ENCODE measurements at places on chromosomes 6 and 20.
A peak's percentile ranks its signal among the peaks of the same experiment; 100 is the strongest.

GRCh38 chr20:1933465-1933870, 38.3 kb downstream of the SIRPA start:
- no peak for DNase-seq

DNA sequence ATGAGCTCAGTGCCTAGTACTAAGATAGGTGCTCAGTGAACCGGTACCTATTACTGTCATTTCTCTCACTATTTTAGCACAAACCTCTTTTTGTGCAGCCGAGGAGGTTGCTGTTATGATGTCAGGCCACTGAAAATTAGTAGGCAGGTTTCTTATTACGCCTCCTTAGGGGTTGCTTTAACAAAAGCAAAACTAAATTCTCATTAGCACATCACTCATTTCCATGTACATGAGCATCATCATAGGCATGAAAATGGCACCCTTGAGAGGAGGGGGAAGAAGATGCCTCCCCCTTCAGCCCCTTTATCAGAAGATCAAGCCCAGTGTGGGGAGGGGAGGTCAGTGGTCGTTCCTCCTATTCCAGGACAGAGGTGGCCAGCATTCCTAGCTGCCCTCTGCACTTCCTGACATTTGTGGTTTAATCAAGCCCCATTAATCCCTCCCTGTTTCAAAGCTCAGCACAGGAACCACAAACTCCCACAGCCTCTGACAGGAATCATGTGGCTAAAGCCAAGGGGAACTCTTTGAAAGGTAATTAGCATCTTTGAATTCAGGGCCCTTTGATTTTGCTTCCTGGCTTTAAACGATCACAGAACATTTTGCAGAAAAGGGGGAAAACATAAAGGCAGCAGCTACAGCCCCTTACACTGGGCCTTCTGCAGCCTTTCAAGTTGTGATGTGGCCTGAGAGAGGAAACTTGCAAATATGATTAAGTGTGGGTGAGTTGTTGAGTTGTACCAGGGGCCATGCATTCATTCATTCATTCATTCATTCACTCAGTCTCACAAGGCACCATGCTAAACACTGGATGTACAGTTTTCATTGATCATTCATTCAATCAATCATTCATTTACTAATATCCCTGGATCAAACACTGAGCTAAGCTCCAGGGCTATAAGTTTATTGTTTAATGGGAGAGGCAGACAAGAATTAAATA, 31.9 kb upstream of the PSMF1 start:
- DNase-seq = no peak

DNA sequence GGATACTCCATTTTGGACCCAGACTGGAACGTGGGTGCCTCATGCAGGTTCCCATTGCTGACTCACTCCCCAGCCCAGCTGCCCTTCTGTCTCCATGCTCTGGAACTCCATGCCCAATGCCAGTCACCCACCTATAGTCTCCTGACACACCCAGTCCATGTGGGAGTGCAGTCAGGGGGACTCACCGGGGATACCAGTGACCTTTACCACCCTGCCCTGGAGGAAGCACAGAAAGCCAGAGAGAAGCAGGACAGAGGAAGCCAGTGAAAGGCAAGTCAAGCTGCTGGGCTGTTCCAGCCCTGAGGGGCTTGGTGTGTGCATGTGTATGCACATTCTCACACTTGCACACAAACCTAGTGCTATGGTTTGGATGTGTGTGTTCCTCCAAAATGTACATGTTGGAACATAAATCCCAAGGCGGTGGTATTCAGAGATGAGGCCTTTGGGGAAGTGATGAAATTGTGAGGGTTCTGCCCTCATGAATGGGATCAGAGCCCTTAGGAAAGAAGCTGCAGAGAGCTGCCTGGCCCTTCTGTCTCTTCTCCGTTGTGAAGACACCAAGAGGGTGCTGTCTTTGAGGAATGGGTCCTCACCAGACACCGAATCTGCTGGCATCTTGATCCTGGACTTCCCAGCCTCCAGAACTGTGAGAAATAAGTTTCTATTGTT, 121.4 kb upstream of the MAFB start:
- no peak for DNase-seq

DNA sequence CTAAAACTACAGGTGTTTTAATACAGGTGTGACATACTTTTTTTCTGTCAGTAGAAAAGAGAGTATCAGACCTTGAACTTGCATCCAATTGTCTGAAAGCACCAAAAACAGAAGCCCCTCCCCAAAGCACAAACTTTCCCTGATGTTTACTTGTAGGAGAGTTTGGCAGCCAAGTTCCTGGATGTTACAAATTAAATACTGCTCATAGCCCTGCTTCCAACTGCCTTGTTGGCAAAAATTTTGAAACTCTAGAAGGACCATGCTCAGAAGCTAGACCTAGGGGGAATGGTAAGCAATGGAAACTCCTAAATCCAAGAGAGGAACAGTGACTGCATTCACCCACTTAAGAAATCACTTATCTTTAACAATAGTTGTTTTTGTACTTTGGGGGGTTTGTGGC, 17.0 kb upstream of the ARG1 start:
- DNase-seq = no peak

DNA sequence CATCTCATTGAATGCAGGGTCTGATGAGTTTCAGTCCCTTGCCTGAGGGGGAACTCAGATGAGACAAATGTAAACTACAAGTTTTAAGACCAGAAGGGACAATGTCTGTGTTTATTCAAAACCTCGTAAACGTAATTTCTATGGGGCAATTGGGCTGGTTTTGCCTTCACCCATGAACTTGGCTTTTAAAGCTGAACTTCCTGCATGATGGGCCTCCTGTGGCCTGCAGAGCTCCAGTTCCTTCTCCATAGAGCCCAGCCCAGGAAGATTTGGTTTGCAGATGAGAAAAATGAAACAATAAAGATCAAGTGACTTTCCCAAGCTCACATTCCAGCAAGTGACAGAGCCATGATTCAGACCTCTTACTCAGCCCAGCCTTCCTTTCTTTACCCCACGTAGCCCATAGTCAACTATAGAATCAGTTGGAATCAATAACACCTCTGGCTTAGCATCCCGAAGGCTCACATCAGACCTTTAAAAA, 612.3 kb downstream of the UTRN start:
- DNase-seq = no peak

DNA sequence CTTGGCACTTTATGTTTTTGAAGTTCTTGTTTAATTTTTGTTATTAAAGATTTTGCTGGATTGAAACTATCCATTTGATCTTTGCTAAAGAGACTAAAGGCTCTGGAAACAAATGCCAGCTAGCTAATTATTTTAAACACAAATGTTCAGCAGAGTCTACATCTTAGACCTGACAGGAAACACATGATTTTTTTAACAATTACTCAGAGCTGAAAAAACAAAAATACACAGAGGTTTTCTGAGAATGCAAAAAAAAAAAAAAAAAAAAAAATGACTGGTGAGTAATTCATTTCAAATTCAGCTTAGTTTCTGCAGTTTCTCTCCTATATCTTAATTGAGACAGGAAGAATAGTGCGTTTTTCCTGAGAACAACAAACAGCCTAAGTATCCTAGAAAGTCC, 448.0 kb downstream of the TENT5A start:
- no peak for DNase-seq

DNA sequence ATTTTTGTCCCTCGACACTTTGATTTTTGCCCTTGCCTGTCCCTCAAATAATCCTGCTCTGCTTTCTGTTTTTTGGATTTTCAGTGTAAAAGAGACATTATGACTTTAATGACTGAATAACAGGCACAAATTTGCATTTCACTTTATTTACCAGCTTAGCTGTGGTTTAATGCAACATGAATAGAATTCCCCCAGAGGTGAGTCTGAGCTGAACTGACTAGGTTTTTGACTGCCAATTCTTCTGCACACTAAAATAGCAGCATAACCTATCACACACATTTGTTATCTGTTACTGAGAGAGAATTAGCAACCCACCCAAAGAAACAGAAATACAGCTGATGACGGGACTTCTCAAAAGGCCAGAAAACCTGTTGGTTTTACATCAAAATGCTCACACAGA, 3.9 kb upstream of the RBM24 start:
- no peak for DNase-seq

DNA sequence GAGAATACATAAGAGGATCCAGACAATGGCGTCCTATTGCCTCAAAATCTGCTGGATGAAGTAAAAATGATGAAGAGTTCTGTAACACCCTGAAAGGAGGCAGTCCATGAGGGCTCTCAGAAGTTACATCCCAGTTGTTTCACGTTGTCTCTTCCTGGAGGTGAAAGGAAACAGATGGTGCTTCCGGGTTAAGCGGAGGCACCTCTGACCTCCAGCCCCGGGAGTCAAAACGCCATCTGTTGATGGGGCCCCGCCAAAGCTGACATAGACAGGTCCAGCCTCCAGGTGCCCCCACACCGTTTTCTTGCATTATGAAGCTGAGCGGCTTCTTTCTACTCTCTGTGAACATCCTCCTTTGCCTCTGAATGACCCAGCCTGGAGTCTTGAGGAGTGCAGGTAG, 9.5 kb downstream of the SEMG2 start:
- no peak for DNase-seq

DNA sequence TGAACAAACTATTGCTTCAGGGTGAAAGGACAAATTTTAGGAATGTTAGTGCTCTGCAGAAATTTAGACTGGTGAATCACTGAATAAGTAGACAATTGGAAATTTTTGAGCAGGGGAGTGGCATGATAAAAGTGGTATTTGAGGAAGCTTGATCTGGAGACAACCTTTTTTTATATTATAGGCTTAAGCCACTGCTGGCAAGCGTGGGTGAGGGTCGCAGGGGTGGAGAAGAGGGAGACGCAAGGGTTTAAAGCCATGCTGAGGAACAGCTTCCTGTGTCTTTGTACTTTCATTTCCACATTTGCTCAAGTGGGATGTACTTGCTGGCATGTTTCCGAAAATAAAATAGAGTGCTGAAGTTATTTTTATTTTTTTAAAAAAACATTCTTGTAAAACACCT, 23.7 kb downstream of the NCOA7 start:
- DNase-seq = no peak

- DNase-seq = no peak
These were observed 263.4 kb downstream of the CDC5L start for GRCh38 chr6:44650947-44651346.

GRCh38 chr6:125950293-125950692, 6.3 kb upstream of the HINT3 start:
- DNase-seq = no peak

- no peak for DNase-seq
These were observed 386.9 kb downstream of the CDH4 start for GRCh38 chr20:61638802-61639585.

GRCh38 chr20:32767418-32768198, 5.4 kb downstream of the DNMT3B start:
- no peak for DNase-seq

- DNase-seq = no peak
These were observed 118.8 kb upstream of the PTCHD4 start for GRCh38 chr6:48229841-48230240.

DNA sequence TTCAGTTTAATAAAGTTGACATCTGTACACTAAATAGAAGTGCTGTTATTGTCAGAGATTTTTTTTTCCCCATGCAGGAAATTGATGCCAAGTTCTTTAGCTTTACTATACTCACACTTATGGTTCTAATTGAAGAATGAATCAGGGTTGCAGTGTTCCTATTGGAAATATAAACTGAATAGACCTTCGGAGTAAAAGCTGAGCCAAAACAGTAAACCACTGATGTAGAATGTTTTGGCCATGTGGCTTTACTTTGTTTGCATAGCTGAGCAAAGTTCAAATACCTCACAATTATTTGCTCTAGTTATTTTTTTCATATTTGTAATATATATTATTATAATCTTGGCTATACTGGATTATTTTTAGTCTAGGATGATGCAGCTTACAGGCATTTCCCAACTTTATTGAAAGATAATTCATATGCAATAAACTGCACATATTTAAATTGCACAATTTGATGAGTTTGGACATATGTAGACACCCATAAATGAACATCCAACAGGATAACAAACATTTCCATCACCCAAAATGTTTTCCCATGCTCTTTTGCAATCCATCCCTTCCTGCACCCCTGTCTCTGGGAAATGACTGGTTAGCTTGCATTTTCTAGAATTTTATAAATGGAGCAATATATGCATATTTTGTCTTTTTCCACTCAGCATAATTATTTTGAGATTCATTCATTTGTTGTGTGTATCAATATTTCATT, 105.8 kb upstream of the NOX3 start:
- DNase-seq = no peak

- no peak for DNase-seq
These were observed 323.4 kb downstream of the BTBD3 start for GRCh38 chr20:12241065-12241464.

DNA sequence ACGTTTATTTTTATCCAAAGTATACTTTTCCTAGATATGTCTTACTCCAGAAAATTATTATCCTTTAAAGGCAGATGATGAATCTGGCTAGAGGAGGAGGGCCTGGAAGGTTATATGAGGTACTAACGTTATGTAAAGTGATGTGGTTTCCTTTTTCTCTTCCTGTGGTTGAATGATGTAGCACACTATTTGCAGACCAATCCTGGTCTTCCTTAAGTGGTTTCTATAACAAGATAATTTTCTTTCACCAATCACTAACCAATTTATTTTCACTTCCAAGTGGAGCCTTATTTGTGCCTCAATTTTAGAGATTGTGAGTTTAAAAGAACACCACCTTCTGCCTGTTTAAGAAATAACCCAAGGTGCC, 154.6 kb upstream of the SOX4 start:
- DNase-seq = peak; percentile 39

DNA sequence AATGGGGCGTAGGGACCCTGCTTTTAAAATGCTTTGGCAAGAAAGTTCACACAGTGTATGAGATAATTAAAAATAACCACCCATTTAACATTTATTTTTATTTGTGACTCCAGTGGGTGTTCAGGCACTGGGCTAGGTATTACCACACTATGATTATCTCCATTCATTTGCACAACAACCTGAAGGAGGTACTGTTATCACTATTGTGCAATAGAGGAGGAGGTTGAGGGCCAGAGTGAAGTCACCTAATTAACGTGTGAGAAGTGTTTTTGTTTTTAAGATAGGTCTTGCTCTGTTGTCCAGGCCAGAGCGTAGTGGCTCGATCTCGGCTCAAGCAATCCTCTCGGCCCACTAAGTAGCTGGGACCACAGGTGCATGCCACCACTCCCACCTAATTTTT, 29.2 kb downstream of the MAK start:
- DNase-seq = no peak

DNA sequence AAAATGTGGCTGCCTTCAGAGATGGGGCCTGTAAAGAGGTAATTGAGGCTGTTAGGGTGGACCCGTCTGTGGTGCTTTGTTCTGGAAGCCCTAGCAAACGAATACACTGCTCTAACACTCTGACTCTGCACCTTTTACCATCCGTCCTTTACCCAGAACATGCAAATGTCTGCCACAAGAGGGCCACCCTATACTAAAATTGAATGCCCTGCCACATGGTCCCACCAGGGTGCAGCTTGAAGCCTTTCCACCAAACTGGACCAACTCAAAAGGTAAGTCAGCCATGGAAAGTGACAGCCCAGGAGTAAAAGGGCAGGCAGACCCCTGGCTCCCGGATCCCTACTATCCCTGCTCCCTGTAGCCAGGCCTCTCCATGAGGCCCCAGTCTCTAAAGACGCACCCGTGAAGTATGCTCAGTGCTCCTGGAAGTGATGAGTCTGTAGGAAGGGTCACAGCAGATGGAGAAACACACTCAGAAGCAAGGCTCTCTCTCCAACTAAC, 5.8 kb upstream of the BFSP1 start:
- no peak for DNase-seq

All from SK-N-MC (cell line).